Vagina (tissue), 2 donors: ENCODE measurements at places on chromosomes 13 and 19.

- DNase-seq = no peak
- H3K36me3 ChIP-seq = no peaks in the 10 kb centered on the region
- H3K27ac ChIP-seq = no peak overlapping the region
- H3K4me1 ChIP-seq = peaks cover 9% of the 10 kb centered on the region
- H3K4me3 ChIP-seq = no peak overlapping the region
These were observed 239.7 kb upstream of the MAB21L1 start for GRCh38 chr13:35716186-35716585.

- H3K4me3 ChIP-seq = no peak overlapping the region
- H3K27me3 ChIP-seq = no peaks in the 10 kb centered on the region
- H3K36me3 ChIP-seq = no peaks in the 10 kb centered on the region
- no peak for DNase-seq
These were observed 71.6 kb upstream of the FARP1 start for GRCh38 chr13:98071316-98071715.

- H3K36me3 ChIP-seq = no peaks in the 10 kb centered on the region
- no peak for DNase-seq
- peaks cover 10% of the 10 kb centered on the region for H3K4me1 ChIP-seq
- H3K27ac ChIP-seq = no peak overlapping the region
- H3K4me3 ChIP-seq = no peak overlapping the region
- H3K27me3 ChIP-seq = no peaks in the 10 kb centered on the region
These were observed 328.0 kb upstream of the ZNF507 start for GRCh38 chr19:32017176-32017953.

GRCh38 chr13:23963184-23963931, 66.1 kb upstream of the C1QTNF9B start:
- no peaks in the 10 kb centered on the region for H3K27me3 ChIP-seq
- no peaks in the 10 kb centered on the region for H3K36me3 ChIP-seq
- no peak overlapping the region for H3K27ac ChIP-seq
- H3K4me3 ChIP-seq = no peak overlapping the region
- DNase-seq = no peak

- no peak overlapping the region for H3K27ac ChIP-seq
- DNase-seq = no peak
- H3K4me3 ChIP-seq = no peak overlapping the region
- H3K4me1 ChIP-seq = no peaks in the 10 kb centered on the region
- H3K27me3 ChIP-seq = no peaks in the 10 kb centered on the region
These were observed 84.1 kb downstream of the CHST8 start for GRCh38 chr19:33705860-33706259.

- peaks cover 23% of the 10 kb centered on the region for H3K4me1 ChIP-seq
- H3K27me3 ChIP-seq = no peaks in the 10 kb centered on the region
- H3K4me3 ChIP-seq = no peak overlapping the region
- peak; percentile 58 for DNase-seq
- no peaks in the 10 kb centered on the region for H3K36me3 ChIP-seq
These were observed 38.9 kb upstream of the KATNAL1 start for GRCh38 chr13:30346153-30346788.

GRCh38 chr19:5321851-5322681, 18.5 kb downstream of the PTPRS start:
- DNase-seq = no peak
- no peaks in the 10 kb centered on the region for H3K36me3 ChIP-seq
- no peak overlapping the region for H3K4me3 ChIP-seq
- peaks cover 5% of the 10 kb centered on the region for H3K4me1 ChIP-seq
- no peaks in the 10 kb centered on the region for H3K27me3 ChIP-seq

DNA sequence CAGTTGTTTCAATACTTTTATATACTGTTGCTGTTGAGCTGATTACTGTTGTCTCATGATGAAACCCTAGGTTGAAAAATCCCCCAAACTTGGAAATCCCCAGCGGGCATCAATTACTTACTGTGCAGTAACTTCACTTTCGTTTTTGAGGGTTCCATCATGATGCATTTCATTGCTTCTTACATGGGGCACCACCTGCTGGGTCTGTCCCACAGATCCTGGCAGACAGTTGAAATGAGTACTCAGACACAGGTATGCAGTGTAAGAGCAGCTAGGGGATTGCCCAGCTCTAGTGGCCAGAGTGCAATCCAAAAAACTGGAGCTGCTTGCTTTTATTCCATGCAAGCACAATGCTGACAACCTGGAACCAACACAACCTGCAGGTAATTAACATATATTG, 132.5 kb upstream of the ZNF91 start:
- no peak overlapping the region for H3K27ac ChIP-seq
- no peak for DNase-seq
- H3K36me3 ChIP-seq = no peaks in the 10 kb centered on the region
- no peaks in the 10 kb centered on the region for H3K27me3 ChIP-seq
- no peaks in the 10 kb centered on the region for H3K4me1 ChIP-seq

DNA sequence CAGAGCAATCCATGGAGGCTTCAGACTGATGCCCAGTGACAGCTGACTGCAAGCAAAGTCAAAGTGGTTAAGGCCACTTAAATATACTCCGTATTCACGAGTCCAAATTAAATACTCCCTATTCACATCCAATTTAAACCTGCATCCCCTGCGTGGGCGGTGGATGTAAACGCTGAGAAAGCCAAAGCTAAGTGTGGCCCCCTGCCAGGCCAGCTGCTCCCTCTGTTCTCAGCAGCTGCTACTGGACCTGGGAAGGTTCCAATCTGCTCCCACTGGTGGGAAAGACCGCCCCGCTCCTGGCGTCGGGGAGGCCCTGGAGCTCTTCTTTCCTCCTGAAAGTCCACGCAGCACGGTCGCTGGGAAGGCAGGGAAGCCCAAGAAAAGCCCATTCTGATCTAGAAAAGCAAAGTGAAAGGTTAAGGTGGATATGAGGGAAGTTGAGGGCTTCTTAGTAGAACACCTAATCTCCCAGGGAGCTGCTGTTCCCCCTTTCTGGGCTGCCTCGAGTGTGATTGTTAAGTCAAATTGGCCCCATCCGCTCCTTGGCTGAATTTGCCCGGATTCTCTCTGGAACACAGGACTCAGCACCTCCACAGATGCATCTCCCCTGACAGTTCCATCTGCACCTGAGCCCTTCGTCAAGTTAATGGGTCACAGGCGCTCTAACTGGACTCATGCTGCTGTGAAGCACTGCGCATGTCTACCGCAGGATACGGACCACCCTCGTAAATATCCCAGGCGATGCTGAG, 205.5 kb downstream of the USP12 start:
- H3K4me3 ChIP-seq = no peak overlapping the region
- peaks cover 6% of the 10 kb centered on the region for H3K4me1 ChIP-seq
- H3K27ac ChIP-seq = no peak overlapping the region
- H3K36me3 ChIP-seq = no peaks in the 10 kb centered on the region
- no peaks in the 10 kb centered on the region for H3K27me3 ChIP-seq

- H3K36me3 ChIP-seq = peaks cover 64% of the 10 kb centered on the region
- H3K27ac ChIP-seq = no peak overlapping the region
- no peaks in the 10 kb centered on the region for H3K27me3 ChIP-seq
These were observed 24.5 kb downstream of the ATP4B start for GRCh38 chr13:113633485-113633873.

DNA sequence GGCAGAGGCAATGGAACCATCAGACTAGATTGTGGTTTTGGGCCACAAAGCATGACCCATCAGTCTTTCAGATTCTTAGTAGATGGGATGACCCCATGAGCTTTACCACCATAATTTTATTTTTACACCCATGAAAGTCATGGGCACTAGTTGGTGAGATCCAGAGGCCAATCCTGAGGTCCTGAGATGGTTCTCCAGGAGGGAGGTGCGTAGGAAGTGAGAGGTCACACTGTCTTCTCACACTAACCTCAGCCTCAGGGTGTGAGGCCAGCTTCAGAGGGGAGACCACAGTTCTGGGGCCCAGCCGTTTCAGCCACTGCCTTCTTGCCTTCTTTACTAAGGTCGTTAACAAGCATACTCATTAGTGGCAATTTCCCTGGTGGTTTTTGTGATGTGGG, 106.4 kb downstream of the AKAP11 start:
- no peak overlapping the region for H3K27ac ChIP-seq
- no peak for DNase-seq
- no peaks in the 10 kb centered on the region for H3K4me1 ChIP-seq

- H3K4me3 ChIP-seq = no peak overlapping the region
- H3K27ac ChIP-seq = no peak overlapping the region
- no peaks in the 10 kb centered on the region for H3K36me3 ChIP-seq
- peaks cover 5% of the 10 kb centered on the region for H3K27me3 ChIP-seq
These were observed 15.1 kb upstream of the CACNG8 start for GRCh38 chr19:53947624-53948023.

- no peak overlapping the region for H3K27ac ChIP-seq
- no peaks in the 10 kb centered on the region for H3K27me3 ChIP-seq
- no peak for DNase-seq
- H3K4me1 ChIP-seq = no peaks in the 10 kb centered on the region
- peaks cover 93% of the 10 kb centered on the region for H3K36me3 ChIP-seq
These were observed 9.4 kb upstream of the FBXW9 start for GRCh38 chr19:12705654-12706331.

DNA sequence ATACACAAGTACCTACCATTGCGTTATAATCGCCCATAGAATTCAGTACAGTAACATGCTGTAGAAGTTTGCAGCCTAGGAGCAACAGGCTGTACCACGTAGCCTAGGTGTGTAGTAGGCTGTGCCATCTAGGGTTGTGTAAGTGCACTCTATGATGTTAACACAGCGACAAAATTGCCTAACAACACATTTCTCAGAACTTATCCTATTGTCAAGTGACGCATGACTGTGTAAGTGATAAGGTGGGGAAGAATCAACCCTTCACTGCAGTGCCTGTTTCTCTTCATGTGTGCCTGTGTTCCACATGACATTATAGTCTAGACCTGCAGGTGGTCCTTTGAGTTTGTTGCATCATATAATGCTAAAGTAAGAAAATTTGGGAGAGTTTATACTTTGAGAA, 94.0 kb downstream of the PCDH9 start:
- H3K27me3 ChIP-seq = no peaks in the 10 kb centered on the region
- H3K4me3 ChIP-seq = no peak overlapping the region
- no peaks in the 10 kb centered on the region for H3K4me1 ChIP-seq
- H3K27ac ChIP-seq = no peak overlapping the region
- H3K36me3 ChIP-seq = no peaks in the 10 kb centered on the region

GRCh38 chr13:51327961-51328360, 11.5 kb upstream of the SERPINE3 start:
- DNase-seq = no peak
- H3K4me3 ChIP-seq = no peak overlapping the region
- H3K27me3 ChIP-seq = no peaks in the 10 kb centered on the region
- no peaks in the 10 kb centered on the region for H3K4me1 ChIP-seq

GRCh38 chr13:40342901-40343300, 323.5 kb downstream of the FOXO1 start:
- DNase-seq = no peak
- H3K4me1 ChIP-seq = no peaks in the 10 kb centered on the region
- no peak overlapping the region for H3K4me3 ChIP-seq
- H3K36me3 ChIP-seq = no peaks in the 10 kb centered on the region
- no peaks in the 10 kb centered on the region for H3K27me3 ChIP-seq
- H3K27ac ChIP-seq = no peak overlapping the region

GRCh38 chr19:49427855-49428546, 2.8 kb downstream of the GFY start:
- H3K4me1 ChIP-seq = peaks cover 20% of the 10 kb centered on the region
- no peak for DNase-seq
- no peak overlapping the region for H3K27ac ChIP-seq
- H3K4me3 ChIP-seq = no peak overlapping the region

DNA sequence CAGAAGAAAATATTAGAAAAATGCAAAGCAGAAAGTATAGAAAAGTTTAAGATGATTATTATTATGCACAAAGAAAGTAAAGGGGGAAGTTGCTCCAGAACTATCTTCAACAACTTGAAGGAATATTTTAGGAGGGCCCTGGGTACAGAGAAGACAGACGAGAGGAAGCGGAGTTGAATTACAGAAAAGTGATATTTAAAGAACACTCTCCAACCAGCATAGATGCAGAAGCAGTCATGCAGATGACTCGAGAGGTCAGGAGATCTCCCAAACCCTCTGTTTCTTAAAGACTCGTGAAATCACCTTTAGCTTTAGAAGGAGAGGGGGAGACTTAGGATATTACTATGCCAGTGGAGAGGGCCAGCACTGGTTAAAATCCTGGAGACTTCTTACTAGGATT, 8.5 kb upstream of the SHISA2 start:
- no peak for DNase-seq
- H3K27me3 ChIP-seq = no peaks in the 10 kb centered on the region
- H3K36me3 ChIP-seq = no peaks in the 10 kb centered on the region
- no peaks in the 10 kb centered on the region for H3K4me1 ChIP-seq
- H3K4me3 ChIP-seq = no peak overlapping the region
- no peak overlapping the region for H3K27ac ChIP-seq

DNA sequence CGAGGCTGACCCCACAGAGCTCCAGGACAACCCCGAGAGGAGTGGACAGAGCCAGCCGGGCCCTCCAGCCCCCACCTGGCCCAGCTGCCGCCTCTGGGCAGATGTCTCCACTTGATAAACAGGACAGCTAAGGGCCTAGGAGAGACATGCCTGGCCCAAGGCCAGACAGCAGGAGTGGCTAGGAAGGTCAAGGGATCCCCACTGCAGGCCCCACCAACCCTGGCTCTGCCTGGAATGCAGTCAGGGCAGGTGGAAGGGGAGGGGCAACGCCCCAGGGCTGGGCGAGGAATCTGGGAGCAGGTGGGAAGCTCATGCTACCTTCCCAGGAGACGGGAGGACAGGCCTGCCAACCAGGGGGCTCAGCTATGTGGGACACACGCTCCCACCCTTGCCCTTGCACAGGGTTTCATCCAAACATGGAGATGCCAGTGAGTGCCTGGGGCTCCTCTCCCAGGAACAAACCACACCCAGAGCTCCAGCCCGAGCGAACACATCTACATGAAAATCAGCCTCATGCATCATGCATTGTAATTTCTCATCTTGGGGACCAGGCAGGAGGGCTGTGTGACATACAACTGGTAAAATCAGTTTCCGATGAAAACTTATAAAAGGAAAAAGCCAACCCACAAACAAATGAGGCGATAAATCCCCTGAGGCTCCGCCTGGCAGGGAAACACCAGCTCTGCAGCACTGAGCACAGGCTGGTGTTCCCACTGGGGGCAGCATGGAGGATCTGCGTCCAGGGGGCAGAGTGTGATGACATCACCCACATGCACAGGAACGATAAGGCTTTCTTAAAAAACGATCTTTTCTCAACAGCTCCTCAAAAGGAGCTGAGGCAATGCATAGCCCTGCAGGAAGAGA, 25.0 kb downstream of the SH3GL1 start:
- no peaks in the 10 kb centered on the region for H3K36me3 ChIP-seq
- peak overlapping the region; percentile 25 for H3K4me3 ChIP-seq
- H3K27me3 ChIP-seq = no peaks in the 10 kb centered on the region
- H3K27ac ChIP-seq = peak overlapping the region; percentile 90
- no peak for DNase-seq

- no peaks in the 10 kb centered on the region for H3K4me1 ChIP-seq
- DNase-seq = peak; percentile 83
- H3K36me3 ChIP-seq = no peaks in the 10 kb centered on the region
- H3K27ac ChIP-seq = no peak overlapping the region
- H3K27me3 ChIP-seq = no peaks in the 10 kb centered on the region
These were observed 68.9 kb upstream of the GPR183 start for GRCh38 chr13:99376132-99376531.

- DNase-seq = no peak
- H3K27me3 ChIP-seq = no peaks in the 10 kb centered on the region
- no peak overlapping the region for H3K4me3 ChIP-seq
- no peaks in the 10 kb centered on the region for H3K36me3 ChIP-seq
- no peak overlapping the region for H3K27ac ChIP-seq
These were observed 37.3 kb downstream of the KDM4B start for GRCh38 chr19:5006201-5006600.

- H3K4me1 ChIP-seq = peaks cover 24% of the 10 kb centered on the region
- no peak overlapping the region for H3K27ac ChIP-seq
- no peaks in the 10 kb centered on the region for H3K27me3 ChIP-seq
- no peak overlapping the region for H3K4me3 ChIP-seq
- no peak for DNase-seq
These were observed 5.7 kb upstream of the FOXO1 start for GRCh38 chr13:40671956-40672764.

- no peaks in the 10 kb centered on the region for H3K36me3 ChIP-seq
These were observed 42.4 kb upstream of the RANBP3 start for GRCh38 chr19:6020166-6020882.
